Frontal cortex (tissue), 4 donors: ENCODE measurements at places on chromosomes 2 and 18. TPM values are rescaled to one million over a fixed set of nuclear protein-coding genes. Genes with fewer than 3 reads are reported as not detected.

SFTPB gene
- total RNA-seq: not detected

SLC38A11 gene
- total RNA-seq: 2.4 TPM

IL36B gene
- total RNA-seq: not detected

KRTCAP3 gene
- total RNA-seq: not detected

DPYSL5 gene
- 101 TPM for total RNA-seq

ING5 gene
- total RNA-seq: 24.1 TPM

SERPINB13 gene
- 0.41 TPM for total RNA-seq

TDRD15 gene
- total RNA-seq: under 0.01 TPM

MOGAT1 gene
- total RNA-seq: not detected

CCBE1 gene
- 32.6 TPM for total RNA-seq

SERPINB4 gene
- not detected for total RNA-seq

CCDC138 gene
- 51.8 TPM for total RNA-seq

ZNF804A gene
- total RNA-seq: 13.9 TPM

CXCR1 gene
- under 0.01 TPM for total RNA-seq
